ENCODE measurements at places on chromosomes 2 and 18.

- H3K27ac ChIP-seq: no peak overlapping the region
- peaks cover 4% of the 10 kb centered on the region for H3K36me3 ChIP-seq
- H3K4me1 ChIP-seq: peaks cover 3% of the 10 kb centered on the region
- H3K27me3 ChIP-seq: no peaks in the 10 kb centered on the region
- H3K4me3 ChIP-seq: no peak overlapping the region
Observed at GRCh38 chr2:232908695-232909094, 38.6 kb downstream of the SNORC start.

DNA sequence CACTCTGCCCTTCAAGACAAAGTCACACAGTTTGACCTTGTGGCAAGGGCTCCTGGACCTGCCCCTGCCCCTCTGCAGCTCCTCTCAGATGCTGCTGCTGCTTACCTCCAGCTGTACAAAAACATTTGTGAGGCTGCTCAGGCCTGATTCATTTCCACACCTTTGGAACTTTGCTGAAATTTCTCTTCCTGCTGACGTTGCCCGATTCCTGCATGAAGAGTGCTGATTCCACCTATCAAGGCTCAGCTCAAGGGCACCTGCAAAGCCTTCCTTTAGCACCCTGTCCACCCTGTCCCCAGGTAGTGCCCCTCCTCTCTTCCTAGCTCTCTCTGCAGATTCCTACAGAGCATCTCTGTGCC lies 738.3 kb upstream of the HS6ST1 start:
- H3K4me3 ChIP-seq: no peak overlapping the region
- no peaks in the 10 kb centered on the region for H3K36me3 ChIP-seq
- H3K27me3 ChIP-seq: peaks cover 19% of the 10 kb centered on the region
- no peak for DNase-seq
- H3K27ac ChIP-seq: peak overlapping the region; percentile 50
- no peaks in the 10 kb centered on the region for H3K4me1 ChIP-seq

- no peaks in the 10 kb centered on the region for H3K27me3 ChIP-seq
- DNase-seq: no peak
- no peak overlapping the region for H3K4me3 ChIP-seq
- no peaks in the 10 kb centered on the region for H3K4me1 ChIP-seq
- H3K36me3 ChIP-seq: no peaks in the 10 kb centered on the region
Observed at GRCh38 chr2:184304006-184304405, 294.3 kb upstream of the ZNF804A start.

DNA sequence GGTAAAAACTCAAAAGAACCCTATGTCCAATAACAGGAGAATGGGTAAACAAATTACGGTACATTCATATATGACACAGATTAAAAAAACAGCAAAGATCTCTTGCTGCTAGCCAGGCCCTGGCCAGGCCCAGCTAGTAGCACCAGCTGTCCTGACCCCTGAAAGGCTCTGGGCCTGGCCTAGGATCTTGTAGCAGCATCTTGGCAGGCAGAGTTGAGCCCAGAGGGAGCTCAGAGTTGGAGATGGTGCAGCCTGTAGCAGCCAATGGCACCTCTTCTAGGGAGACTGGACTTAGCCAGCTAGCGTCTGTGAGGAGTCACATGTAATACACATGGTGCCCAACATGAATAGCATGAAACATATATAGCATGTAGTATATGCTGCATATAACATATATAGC lies 69.1 kb downstream of the HS6ST1 start:
- no peak for DNase-seq
- H3K4me1 ChIP-seq: no peaks in the 10 kb centered on the region
- H3K27ac ChIP-seq: no peak overlapping the region
- no peak overlapping the region for H3K4me3 ChIP-seq

DNA sequence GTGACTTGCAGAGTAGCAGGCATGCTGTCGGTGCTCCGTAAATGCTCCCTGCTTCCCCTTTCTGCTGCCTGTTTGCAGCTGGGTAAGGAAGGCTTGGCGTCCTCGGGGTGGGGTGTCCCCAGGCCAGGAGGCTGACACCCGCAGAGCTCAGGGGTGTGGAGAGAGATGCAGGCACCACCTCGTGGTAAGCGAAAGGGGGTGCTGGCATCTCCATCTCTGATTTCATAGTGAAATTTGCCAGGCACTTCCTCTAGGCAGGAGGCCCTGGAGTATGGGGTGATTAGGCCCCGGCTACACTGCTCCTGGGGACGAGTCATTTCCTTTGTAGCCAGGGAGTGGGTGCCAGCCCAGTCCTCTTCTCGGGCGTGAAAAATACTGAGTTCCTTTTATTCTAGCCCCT lies 160.4 kb downstream of the KLHL29 start:
- no peaks in the 10 kb centered on the region for H3K36me3 ChIP-seq
- H3K4me1 ChIP-seq: peaks cover 23% of the 10 kb centered on the region
- no peak for DNase-seq
- no peak overlapping the region for H3K27ac ChIP-seq
- no peak overlapping the region for H3K4me3 ChIP-seq
- H3K27me3 ChIP-seq: peaks cover 43% of the 10 kb centered on the region

Measured in progenitor cell of endocrine pancreas (in vitro differentiated cells).